ENCODE measurements at places on chromosomes 1 and 21.
A peak's percentile ranks its signal among the peaks of the same experiment; 100 is the strongest.

- no peak for DNase-seq
These were observed 70.5 kb upstream of the RUNX1 start for GRCh38 chr21:35119501-35120047.

- DNase-seq = peak; percentile 11
These were observed 10.7 kb downstream of the KCNA10 start for GRCh38 chr1:110508028-110508940.

GRCh38 chr1:218711001-218711400, 365.9 kb downstream of the TGFB2 start:
- no peak for DNase-seq

DNA sequence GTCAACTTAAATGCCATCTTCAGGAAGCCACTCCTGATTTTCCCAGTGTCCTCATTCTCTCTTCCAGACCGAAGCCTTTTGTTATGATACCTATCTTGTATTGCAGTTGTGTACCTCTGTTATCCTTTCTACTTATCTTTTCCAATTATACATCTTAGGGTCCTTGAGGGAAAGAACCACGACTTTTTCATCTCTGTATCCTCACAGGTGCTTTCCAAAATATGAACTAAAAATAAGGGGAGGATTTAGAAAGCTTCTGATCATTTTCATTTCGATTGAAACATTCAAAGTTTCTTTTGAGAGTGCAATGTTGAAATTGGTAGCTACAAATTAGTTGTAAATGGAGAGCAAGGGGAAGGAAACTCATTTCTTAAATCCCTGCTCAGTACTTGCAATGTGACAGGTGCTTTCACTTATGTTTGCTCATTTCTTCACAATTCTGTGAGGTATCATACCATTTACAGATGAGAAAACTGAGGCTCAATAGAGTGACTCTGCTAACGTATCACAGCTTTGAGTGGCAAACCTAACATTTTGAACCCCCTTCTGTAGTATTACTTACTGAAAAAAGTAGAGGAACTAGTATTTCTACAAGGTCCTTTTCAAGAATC, 24.2 kb downstream of the SLC19A2 start:
- no peak for DNase-seq

DNA sequence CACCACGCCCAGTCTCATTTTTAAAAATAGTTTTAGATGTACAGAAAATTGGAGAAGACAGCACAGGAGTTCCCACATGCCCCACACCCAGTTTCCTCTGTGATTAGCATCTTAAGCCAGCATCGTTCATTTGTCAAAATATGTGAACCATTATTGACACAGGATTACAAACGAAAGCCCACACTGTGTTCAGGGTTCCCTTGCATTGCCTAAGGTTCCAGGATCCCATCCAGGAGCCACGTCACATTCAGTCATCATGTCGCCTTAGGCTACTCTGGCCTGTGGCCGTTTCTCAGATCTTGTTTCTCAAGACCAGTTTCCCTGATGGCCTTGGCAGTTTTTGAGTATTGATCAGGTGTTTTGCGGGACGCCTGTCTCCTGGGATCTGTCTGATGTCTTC, 34.7 kb upstream of the TNFRSF1B start:
- DNase-seq = no peak

DNA sequence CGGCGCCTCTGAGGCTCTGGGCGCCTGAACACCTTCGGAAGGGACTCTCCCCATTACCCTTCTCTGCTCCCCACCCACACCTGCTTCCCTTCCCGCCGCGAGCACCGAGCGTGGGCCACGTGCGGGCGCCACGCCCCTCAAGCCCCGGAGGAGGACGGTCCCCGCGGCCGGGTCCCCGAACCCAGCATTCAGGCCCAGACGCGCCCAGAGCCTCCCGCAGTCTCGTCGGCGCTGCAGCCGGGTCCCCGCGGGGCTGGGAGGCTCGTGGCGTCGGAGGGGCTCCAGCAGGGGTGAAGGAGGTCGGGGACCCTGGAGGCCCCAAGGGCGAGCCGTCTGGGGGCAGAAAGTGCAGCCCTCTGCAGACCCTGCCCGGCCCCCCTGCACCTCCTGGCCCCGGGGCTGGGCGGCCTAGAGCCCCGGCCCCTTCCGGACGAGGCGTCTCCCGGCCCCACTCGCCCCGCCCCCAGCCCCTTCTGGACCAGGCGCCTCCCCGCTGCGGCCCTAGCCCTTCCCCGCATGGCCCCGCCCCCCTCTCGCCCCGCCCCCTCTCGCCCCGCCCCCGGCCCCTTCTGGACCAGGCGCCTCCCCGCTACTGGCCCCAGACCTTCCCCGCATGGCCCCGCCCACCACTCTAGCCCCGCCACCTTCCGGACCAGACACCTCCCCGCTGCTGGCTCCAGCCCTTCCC, 378 bp upstream of the SMIM1 start:
- peak; percentile 84 for DNase-seq

DNA sequence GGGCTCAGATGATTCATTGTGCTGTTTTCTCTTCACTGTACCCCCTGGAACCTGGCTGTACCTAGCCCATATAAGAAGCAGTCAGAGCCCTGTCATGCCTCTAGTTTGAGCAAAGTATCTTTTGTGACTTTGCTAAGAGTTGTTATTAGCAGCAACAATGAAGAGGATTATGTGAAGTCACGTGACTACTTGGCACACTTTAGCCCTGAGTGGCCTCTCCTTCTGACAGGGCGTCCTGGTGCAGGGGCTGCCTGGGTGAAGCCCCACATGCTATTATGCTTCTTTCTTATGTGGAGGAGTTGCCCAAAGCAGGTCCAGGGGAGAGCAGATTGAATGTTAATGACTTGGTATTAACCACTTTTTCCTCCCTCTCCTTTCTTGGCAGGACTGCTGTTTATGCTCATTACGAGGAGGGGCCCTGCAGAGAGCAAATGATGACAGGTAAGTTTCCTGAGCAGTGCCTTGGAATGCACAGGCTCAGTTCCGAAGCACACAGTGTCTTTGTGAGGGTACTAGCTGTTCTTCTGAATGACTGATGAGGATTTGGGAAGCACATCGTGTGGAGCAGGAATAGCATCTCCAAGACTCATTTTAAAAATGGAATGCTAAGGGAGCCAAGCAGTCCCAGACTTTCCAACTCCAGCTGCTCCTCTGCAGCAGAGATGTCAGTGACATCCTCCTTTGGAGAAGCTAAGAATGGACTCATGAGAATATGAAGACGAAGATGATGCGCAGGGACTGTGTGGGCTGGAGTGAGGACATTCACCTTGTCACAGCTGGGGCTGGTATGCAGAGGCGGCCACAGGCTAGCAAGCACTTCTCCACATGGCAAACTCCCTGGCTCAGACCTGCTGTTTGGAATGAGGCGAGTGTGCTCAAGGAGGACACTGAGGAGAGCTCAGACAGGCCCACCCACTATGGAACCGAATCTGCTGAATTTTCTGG, 15.2 kb upstream of the ST3GAL3 start:
- no peak for DNase-seq

- no peak for DNase-seq
These were observed 8.6 kb downstream of the LDLRAD1 start for GRCh38 chr1:54009406-54009805.

DNA sequence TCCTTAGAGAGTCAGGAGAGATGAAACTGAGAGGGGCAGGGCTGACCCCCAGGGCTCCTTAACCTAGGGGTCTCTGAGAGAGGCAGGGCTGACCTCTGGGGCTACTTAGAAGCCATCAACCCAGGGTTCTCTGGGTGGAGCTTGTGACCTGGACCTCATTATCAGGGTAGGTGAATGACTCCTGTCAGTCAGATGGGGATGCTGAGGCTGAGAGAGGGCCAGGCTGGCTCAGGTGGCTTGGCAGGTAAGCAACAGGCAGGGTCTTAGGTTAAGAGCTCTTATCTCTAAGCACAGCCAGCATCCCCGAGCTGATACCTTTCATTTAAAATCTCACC, 160.9 kb downstream of the PTPRU start:
- no peak for DNase-seq

DNA sequence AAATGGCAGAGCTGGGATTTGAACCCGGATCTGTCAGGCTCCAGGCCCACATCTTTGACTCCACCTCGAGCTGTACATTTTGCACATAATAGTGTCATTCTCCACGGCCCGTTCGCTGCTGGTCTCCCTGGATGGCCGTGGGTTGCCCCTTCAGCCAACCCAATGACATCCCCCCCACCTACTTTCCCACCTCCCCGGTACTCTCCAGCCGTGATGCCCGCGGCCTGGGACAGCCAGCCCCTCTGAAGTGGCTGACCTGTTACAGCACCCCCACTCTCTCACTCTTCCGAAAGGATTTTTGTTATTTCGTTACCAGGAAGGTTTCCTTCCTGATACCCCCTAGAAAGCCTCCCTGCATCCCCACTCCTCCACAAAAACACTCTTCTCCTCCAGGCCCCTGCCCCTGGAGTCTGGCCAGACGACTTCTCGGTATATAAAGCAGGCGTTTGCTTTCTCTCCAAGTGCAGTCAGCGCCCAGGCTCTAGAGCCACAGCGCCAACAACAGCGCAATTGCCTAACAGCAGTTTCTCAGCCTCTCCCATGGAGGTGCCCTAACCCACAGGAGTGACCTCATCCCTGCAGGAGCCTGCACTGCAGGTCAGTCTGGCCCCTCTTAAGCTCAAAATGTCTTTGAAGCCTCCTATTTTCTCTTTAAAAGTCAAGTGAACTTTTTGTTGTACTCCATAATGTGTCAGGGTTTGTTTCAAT, 14.5 kb upstream of the GJB5 start:
- no peak for DNase-seq

DNA sequence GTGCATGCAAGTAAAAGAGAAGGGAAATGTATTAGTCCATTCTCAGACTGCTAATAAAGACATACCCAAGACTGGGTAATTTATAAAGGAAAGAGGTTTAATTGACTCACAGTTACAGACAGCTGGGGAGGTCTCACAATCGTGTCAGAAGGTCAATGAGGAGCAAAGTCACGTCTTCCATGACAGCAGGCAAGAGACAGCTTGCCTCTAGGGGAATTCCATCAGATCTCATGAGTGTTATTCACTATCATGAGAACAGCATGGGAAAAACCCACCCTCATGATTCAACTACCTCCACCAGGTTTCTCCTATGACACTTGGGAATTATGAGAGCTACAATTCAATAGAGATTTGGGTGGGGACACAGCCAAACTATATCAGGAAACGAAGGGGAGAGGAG, 8.1 kb downstream of the KRTAP21-3 start:
- no peak for DNase-seq

- no peak for DNase-seq
These were observed 82.4 kb downstream of the ABCA4 start for GRCh38 chr1:94038511-94038910.

DNA sequence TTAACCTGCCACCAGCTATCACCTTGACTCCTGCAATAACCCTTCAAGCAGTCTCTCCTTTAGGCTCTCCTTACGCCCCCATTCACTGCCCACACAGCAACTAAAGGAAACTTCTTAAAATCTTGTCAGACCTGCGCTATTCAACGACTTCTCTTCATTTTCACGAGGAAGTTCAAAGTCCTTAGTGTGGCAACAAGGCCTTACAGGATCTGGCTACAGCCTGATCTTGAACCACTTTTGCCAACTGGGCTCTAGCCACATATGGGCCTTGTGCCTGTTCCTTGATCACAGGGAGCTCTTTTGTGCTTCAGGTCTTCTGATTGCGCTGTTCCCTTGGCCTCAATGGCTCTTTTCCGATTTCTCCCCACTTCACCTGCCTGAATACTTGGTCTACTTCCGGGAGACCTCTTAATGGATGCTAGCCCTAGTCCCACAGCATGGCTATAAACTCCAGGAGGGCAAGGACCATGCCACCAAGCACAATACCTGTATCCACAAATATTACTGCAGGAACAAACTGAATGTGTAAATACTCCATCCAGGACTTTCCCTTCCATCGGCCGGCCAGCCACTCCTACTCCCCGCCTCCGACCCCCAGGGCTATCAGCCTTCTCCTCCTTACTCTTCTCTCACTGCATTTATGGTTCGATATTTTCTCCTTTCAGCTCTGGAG, 2.3 kb upstream of the CTNNBIP1 start:
- no peak for DNase-seq

DNA sequence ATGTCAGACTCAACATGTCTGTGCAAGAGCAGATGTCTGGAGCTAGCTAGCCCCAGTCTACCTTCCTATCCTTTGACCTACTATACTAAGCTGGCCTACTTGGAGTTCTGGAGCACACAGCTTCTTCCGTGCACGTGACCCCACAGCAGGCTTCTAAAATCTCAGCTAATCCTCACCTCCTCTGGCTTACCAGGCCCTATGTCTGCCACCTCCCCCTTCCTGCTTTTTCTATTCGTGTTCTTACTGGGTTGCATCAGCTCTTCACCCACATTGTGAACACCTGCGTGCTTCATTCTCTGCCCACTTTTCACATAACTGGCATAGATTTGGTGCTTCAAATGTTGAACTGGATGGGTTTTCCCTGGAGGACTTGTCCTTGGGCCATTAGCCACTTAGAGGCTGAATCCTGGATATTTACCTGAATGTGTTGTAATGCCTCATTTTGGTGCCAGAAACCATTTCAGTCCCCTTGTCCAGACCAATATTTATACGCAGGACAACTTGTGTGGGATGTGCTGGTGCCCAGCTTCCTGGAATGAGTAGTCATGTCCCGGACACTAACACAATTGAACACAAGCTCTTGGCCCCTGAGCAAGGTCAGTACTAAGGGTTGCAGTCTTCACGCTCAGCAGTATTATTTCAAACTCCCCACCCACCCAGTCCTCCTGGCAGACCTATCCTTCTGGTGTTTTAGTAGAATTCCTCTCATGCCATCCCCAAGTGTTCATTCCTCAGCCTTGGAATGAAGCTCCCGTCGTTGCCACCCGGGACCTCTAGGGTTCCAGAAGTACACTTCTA, 24.0 kb downstream of the TENT5C start:
- no peak for DNase-seq

DNA sequence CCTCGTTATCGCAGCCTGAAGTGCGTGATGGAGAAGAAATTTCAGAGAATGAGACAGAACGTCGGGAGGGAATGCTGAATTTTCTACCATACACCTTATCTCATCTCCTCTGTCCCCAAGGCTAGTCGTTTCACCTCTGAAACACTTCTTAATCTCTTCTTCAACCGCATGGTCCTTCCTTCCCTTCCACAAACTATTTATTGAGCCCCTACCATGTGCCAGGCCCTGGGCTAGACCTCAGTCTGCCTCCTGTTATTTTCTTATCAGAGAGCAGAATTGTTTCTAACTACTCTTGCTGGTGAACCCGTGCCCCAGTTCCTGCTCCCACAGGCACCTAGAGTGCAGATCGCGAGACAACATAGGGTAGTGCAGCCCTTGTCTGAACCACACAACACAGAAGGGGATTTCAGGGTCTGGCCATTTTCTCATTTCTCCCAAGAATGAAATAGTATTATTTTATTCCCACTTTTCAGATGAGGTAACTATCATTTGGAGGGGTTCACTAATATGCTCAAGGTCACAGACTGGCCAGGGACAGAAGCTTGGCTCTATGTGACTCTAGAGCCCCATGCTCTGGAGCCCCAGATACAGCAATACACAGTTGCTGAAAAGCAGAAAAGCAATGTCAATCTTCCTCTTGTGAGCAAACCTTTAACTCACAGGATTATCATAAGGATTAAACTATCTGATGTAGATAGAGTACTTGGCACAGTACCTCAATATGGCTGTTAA, 598 bp upstream of the ADIPOR1 start:
- peak; percentile 66 for DNase-seq
